ENCODE measurements at places on chromosomes 3 and 15. TPM values are rescaled to one million over a fixed set of nuclear protein-coding genes. Genes with fewer than 3 reads are reported as not detected.

UBA7 gene
- 57.8 TPM for total RNA-seq

DNA sequence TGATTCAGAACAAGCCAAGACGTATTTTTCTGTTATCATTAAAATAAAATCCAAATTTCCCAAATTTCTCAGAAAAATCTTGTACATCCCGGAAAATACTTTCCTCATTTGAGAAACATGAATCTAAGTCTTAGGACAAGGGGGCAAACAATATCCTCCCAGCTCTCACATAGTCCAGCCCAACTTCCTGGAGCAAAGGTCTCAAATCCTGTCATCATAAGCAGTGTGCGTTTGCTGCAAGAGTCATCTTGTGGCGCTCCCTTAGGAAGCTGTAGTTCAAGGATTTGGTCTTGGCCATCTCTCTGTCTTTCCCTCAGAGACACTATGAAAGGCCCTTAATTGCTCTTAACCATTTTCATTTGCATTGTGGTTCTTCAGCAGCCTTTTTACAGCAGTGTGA is 57.5 kb upstream of the GSK3B start:
- DNase-seq: no peak
- H3K4me1 ChIP-seq: no peaks in the 10 kb centered on the region
- H3K27ac ChIP-seq: no peak overlapping the region
- H3K27me3 ChIP-seq: no peaks in the 10 kb centered on the region
- H3K4me3 ChIP-seq: no peak overlapping the region
- no peaks in the 10 kb centered on the region for H3K36me3 ChIP-seq

- H3K4me1 ChIP-seq: no peaks in the 10 kb centered on the region
- no peak for DNase-seq
- no peak overlapping the region for H3K4me3 ChIP-seq
- no peaks in the 10 kb centered on the region for H3K36me3 ChIP-seq
These were observed 83.8 kb downstream of the ASB7 start for GRCh38 chr15:100686021-100686724.

DNA sequence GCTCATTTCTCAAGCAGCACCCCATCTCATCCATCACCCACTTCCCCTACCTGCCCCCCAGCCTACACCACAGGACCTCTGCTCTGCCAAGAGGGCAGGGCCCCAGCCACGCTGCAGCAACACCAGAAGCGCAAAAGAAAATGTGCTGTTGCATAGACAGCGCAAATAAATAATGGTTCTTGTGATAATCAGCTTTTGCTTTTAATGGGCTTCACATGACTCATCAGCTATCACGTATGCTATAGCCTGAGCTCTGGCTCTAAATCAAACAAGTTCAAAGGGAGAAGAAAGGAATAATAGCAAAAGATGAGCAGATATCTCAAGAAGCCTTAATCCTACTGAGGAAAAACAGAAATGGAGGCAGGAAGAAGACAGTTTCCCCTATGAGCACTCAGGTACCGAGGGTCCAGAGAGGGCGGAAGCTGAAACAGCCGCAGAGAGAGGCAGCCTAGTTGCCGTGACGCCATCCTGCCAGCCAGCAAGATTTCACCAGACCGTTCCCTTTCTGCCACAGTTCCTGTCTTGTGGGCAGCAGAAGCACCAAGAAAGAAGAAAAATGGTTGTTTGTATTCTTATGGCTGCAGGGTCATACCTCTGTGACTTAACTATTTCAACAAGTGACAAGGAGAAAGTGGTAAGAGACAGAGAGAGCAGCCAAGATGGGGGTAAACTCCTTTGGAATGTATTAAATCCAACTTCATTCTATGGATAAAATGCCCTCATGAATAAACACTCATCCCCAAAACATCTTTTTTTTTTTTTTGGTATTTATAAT is 22.0 kb downstream of the RAB27A start:
- no peaks in the 10 kb centered on the region for H3K36me3 ChIP-seq
- peak overlapping the region; percentile 55 for H3K4me3 ChIP-seq
- peak overlapping the region; percentile 81 for H3K27ac ChIP-seq
- H3K4me1 ChIP-seq: peaks cover 74% of the 10 kb centered on the region
- no peaks in the 10 kb centered on the region for H3K27me3 ChIP-seq

PTX3 gene
- not detected for total RNA-seq

DNA sequence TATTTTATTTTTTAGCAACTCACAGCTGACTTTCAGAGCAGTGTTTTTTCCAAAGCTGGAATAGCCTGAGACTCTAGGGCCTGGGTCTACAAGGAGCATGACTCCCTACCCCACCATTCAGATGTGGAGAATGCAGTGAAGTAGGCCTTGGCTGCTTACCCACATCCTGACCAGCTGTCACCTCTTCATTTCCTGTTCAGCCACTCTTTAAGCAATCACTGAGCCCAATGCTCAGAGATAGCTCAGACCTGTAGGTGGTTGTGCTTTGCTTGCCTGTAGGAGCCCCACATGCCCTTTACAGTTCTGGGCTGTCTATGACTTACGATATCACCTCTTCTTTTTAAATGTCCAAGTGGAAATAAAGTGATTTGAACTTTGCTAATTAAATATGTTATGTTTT is 148.1 kb downstream of the NEK11 start:
- no peak for DNase-seq
- no peak overlapping the region for H3K4me3 ChIP-seq
- peaks cover 19% of the 10 kb centered on the region for H3K4me1 ChIP-seq

GRCh38 chr15:101183226-101183930 is 68.5 kb downstream of the CHSY1 start:
- no peaks in the 10 kb centered on the region for H3K27me3 ChIP-seq
- H3K4me3 ChIP-seq: no peak overlapping the region
- no peak for DNase-seq

DNA sequence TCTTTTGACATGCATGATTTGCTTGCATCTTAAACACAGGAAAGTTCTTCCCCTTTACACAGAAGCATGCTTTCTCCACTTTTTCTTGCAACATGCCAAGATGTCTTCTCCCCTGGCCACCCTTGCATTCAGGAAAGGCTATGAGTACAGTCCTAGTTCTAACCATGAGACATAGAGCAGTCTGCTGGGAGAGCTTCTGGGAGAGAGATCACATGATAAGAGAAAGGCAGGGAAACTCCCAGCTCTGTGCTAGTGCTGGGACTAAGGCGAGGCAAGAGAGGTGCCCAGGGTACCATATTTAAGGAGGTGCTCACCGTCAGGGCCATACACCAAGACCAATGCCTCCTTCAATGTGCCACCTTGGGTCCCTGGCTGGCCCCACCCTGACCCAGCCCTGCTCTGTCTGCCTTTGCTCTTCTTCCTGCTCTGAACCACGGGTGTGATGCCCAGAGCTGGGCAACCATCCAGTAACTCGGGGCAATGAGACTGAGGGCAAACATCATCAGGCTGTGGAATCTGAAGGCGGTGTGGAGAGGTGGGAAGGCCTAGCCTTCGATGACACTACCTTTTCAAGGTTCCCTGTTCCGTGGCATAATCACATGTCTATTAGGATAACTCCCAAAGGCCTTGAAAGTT is 77.4 kb upstream of the PRR20G start:
- no peak overlapping the region for H3K27ac ChIP-seq
- H3K4me3 ChIP-seq: no peak overlapping the region
- DNase-seq: no peak
- no peaks in the 10 kb centered on the region for H3K36me3 ChIP-seq
- H3K4me1 ChIP-seq: no peaks in the 10 kb centered on the region
- H3K27me3 ChIP-seq: no peaks in the 10 kb centered on the region
